ENCODE measurements at places on chromosomes 3 and 15.

- DNase-seq = no peak
Measured at GRCh38 chr15:67096546-67097294, 31.3 kb downstream of the SMAD3 start.

DNA sequence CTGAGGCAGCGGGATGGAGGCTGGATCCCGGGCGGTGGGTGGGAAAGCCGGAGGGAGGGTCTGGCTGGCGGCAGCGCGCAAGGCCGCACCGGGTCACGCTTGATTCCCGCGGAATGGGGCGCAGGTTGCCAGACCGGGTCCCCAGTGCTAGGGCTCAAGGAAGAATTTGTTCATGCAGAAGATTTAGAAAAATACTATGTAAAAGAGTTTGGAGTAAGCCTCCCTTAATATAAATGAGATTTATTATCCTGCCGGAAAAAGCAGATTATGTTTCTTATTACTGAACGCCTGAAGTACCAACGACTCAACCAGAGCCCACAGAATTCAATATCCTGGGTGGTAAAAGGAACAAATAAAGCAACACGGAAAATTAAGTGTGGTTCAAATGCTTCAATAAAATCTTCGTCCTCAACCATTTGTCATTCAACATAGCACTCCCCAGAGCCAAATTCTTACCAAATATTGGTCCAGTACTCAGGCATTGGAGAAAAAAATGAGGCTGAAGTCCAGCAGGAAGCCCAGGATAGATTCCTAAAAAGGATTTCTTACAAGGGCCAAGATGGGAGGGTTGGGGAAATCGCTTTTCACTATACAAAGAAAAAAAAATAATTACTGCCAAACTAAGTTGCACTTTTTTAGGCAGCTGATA is 1.2 kb upstream of the ZBTB20 start:
- no peak for DNase-seq

DNA sequence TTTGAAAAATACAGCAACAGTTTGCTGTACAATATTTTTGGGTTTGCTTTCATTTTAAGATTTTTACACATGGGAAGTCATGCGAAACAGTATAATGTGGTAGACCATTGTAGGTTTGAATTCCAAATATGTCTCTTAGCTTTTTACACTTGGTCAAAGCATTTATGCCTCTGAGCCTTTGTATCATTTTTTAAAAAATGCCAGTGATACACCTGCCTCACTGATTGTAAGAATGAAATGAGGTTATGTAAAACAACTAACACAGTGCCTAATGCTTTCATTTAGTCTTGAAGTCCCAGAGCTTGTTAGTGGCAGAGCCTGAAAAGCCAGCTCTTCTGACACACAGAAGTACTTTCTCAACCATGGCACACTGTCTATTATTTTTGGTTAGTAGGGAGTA is 202.0 kb downstream of the UBE2E2 start:
- DNase-seq = no peak

GRCh38 chr3:138761002-138761401 is 73.7 kb downstream of the PIK3CB start:
- DNase-seq = no peak

DNA sequence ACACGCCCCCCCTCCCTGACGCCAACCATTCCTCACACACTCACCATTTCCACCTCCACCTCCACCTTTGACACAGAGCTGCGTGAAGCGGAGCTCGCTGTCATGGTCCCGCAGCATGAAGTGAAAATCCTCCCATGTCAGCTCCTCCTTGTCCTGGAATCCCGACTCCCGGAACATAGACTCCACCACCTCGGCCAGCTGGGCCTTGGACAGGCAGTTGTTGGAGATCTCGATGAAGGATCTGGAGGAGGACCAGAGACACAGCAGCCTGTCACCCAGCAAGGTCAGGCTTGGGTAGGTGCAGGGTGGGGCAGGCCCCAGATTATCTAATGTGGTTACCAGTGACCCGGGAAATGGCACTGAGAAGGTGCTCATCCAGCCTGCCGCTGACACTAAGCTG is 12.2 kb downstream of the DUOX2 start:
- DNase-seq = no peak

- DNase-seq = no peak
Measured at GRCh38 chr3:192750201-192750600, 22.9 kb upstream of the FGF12 start.

DNA sequence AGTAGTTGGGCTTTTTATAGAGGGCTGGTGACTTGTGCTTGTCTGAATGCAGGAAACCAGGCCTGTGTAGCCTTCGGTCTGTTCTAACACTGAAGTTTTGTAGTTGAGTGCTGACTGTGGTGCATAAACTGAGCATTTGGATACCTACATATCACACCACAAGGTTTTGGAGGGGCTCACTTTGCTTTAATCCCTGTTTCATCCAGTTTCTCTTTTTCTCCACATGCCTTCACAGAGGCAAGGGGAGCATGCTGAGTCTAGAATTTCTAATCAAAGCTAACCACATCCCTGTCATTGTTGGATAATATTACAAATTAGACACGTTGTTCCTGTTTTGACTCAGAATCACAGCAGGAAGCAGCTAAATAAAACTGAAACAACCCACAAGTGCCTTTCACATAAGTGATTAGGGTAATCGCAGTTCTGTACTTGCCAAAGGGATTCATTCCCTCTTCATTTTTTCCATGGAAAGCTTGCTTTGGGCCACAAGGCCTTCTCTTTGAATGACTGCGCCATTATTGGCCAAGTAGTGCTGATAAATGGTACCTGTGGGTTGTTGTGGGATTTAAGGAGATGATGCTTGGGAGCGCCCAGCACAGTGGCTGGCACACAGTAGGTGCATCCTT is 48.9 kb downstream of the TGFBR2 start:
- DNase-seq = no peak

- DNase-seq = no peak
Measured at GRCh38 chr3:165549665-165550064, 287.6 kb downstream of the BCHE start.

- DNase-seq = no peak
Measured at GRCh38 chr3:81503026-81503425, 258.4 kb downstream of the GBE1 start.

- peak; percentile 63 for DNase-seq
Measured at GRCh38 chr3:72185549-72186399, 400.8 kb upstream of the PROK2 start.

DNA sequence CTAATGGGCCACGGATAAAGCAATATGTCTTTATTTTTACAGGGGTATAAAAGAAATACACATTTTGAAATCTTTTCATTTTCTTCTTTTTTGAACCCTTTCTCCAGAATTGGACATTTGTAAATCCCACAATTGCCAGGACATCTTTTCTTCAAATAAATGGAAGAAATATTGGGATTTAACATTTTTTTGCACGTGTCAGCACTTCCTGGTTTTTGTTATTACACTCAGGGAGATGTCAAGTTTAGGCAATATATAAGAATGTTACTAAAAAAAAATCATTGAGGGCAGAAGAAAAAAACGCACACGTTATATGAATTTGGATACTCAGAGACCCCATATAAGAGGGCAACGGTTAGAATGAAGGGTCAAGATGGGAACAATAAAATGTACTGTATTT is 78.3 kb upstream of the TMCO5A start:
- DNase-seq = no peak

DNA sequence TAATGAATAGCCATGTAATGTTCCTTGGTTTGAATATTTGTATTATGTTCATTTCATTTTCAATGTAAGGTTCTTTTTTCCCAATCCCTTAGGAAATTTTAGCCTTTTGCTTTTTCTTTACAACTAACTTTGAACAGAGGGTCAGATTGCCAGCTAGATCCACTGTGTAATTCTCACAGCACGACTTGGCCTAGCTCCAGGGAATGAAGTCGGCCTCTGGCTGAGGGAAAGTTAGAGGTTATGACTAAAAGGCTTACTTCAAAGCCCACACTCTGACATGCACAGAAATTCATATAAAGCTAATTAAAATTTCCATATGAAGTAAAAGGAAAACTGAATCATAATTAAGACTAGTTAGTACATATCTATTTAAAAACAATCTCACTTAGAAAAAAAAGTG is 38.7 kb downstream of the ROBO1 start:
- DNase-seq = peak; percentile 1

DNA sequence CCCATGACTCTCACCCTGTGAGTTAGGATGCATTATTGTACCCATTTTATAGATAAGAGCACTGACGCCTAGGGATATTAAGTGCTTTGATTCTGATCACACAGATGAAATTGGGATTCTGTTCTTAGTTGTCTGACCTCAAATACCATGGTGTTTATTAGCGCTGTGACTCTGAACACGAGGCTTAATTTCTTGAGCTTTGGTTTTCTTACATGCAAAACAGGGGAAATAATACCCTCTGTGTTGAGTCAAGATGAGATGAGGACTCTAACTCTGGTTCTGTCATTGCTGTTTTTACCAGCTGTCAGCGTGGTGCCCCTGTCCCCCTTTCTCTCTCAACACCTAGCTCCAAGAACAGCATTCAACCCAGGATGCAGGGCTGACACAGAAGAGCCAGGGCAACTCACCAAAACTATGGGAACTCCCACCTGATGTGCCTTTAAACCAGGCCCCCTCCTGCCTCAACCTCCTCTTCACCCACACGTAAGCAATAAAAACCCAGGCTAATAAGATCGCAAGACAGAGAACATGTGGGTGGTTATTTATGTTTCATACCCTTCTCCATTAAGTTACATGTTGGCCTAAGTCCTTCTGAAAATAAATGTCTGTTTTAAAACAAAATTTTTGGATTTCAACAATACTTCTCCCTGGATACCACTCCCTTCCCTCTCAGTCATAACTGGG is 100.1 kb upstream of the SPATA12 start:
- DNase-seq = no peak

DNA sequence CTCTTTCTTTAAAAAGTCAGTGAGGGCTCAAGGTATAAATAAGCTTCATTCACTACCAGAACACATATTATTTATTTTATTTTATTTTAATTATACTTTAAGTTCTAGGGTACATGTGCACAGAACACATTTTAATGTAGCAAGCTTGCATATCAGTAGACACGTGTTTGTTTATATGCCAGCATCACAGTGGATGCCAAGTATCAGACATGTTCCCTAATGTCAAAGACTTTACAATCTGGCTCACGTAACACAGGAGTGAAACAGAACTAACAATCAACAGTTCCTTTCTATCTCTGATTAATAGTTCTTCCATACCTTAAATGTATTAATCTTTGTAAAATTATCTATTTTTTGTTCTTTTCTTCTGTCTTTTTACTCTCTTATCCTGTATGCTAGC is 23.3 kb upstream of the ENTPD3 start:
- DNase-seq = no peak

GRCh38 chr15:44029003-44029402 is 166.1 kb downstream of the FRMD5 start:
- DNase-seq = no peak

DNA sequence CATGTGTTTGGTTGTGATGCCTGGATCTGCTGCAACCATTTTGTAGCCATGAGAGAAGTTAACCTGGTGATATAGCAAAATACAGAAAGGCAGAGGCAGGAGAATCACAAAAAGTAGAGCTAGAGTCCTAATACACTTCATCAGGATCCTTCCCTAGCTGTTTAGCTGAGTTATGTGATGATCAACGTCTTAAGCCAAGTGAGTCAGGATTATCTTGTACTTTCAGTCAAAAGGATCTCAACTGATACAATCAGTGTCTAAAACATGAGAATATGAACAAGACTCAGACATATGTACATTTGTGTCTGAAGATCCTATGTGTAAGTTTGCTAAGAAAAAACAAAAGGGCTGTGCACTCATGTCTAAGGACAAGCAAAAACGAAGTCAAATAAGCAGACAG is 236.9 kb downstream of the NTRK3 start:
- no peak for DNase-seq

- no peak for DNase-seq
Measured at GRCh38 chr3:43435706-43436105, 149.4 kb downstream of the SNRK start.

DNA sequence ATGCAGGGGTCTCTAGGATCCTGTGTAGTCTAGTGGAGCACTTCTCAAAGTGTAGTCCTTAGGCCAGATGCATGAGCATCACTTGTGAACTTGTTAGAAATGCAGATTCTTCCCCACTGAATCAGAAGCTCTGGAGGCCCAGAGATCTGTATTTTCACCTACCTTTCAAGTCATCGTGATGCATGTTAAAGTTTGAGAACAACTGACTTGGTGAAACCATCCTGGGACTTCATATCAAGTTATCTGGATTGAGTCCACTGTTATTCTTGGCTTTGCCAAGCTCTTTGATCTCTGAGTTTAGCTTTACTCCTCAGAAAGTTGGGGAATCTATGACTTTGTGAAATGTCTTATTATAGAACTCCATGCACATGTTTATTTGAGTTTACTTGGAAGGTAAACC is 78.5 kb downstream of the ARNT2 start:
- DNase-seq = no peak

DNA sequence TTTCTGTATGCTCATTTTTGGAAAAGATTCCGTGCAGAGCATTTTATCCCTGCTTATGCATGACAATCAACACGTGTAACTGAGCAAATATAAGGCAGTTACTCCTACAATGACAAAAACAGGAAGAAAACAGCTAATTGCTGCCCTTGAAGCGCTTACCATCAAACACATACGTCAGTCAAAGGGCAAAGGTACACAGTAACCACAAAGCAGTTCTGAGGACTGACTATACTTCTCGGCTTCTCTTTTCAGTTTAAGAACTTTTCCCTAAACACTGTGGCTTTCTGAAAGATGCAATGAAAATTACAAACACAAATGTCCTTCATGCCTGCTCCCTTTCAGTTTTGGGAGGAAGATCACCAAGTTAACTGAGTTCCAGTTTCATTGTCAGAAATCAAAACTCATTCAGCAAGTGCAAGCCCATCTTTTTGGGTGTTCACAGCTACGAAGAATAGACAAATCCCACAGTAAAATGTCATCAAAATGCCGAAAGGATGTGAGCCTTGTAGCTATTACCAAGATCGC is 602.8 kb downstream of the FOXP1 start:
- DNase-seq = no peak

DNA sequence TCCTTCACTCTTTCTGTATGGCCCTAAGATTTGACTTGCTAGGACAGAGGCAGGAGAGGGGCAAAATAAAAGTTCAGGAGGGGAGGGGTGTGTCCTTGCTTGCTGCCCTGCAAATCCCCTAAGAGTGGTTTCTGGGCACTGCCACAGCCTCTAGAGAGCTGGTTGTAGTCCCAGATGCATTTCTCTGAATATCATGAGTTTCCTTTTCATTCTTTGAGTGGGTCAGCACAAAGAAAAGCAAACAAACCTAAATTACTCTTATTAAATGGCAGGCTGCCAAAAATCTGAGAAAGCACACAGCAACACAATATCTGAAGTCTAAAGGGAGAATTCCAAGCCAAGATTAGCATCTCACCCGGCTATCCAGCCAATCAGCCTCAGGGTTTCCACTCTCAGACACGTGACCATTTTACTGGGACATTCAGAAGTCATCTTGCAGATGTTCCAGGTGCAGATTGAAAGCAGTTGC is 919.3 kb downstream of the TUSC7 start:
- DNase-seq = no peak

- DNase-seq = no peak
Measured at GRCh38 chr3:131658771-131659170, 156.0 kb upstream of the MRPL3 start.

- DNase-seq = peak; percentile 33
Measured at GRCh38 chr3:108472001-108472591, 38.3 kb downstream of the MYH15 start.
